Activated CD8-positive, alpha-beta memory T cell treated with anti-CD3 and anti-CD28 coated beads for 1 hour (primary cell): ENCODE measurements at places on chromosomes 1 and 21.

- DNase-seq, result no peak
Measured at GRCh38 chr1:70778056-70778762, 269.4 kb downstream of the PTGER3 start.

- DNase-seq, result no peak
Measured at GRCh38 chr1:26225033-26225831, 8.8 kb upstream of the CEP85 start.

- no peak for DNase-seq
Measured at GRCh38 chr1:174413632-174414031, 34.1 kb upstream of the GPR52 start.

- DNase-seq, result no peak
Measured at GRCh38 chr1:245682638-245683628, 528.1 kb downstream of the KIF26B start.

- DNase-seq, result no peak
Measured at GRCh38 chr1:175075572-175076568, 8.2 kb downstream of the TNN start.

- DNase-seq, result no peak
Measured at GRCh38 chr21:35509001-35509704, 460.1 kb upstream of the RUNX1 start.

GRCh38 chr21:38384675-38385426 is 113.4 kb downstream of the ERG start:
- DNase-seq, result no peak

- DNase-seq, result no peak
Measured at GRCh38 chr21:38810034-38810825, 4.5 kb downstream of the ETS2 start.

- no peak for DNase-seq
Measured at GRCh38 chr1:197553281-197553680, 222.0 kb downstream of the DENND1B start.
